ENCODE measurements at places on chromosomes 4 and X.

DNA sequence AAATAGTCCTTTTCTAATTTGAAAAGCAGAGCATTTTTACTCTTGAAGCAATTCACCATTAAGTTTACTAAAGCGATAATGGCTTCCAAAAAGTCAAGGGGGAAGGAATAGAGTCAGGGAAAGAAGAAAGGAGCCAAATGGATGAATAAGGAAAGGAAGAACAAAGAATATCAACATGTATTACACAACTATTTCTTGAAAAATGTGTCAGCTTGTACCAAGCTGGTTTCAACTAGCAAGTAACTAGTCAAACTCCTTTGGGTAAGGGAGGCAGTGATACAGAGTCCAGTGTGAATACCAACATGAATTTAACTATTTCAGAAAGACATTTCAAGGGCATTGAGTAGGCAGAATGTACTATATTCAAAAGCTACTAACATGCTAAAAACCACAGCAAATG, 112.1 kb downstream of the ARHGAP6 start:
- DNase-seq = no peak

GRCh38 chr4:173517781-173518424, 12.1 kb downstream of the HAND2 start:
- no peak for DNase-seq

GRCh38 chr4:90950385-90950841, 823.2 kb downstream of the CCSER1 start:
- no peak for DNase-seq

GRCh38 chr4:15402146-15402545, 25.7 kb upstream of the C1QTNF7 start:
- DNase-seq = no peak

DNA sequence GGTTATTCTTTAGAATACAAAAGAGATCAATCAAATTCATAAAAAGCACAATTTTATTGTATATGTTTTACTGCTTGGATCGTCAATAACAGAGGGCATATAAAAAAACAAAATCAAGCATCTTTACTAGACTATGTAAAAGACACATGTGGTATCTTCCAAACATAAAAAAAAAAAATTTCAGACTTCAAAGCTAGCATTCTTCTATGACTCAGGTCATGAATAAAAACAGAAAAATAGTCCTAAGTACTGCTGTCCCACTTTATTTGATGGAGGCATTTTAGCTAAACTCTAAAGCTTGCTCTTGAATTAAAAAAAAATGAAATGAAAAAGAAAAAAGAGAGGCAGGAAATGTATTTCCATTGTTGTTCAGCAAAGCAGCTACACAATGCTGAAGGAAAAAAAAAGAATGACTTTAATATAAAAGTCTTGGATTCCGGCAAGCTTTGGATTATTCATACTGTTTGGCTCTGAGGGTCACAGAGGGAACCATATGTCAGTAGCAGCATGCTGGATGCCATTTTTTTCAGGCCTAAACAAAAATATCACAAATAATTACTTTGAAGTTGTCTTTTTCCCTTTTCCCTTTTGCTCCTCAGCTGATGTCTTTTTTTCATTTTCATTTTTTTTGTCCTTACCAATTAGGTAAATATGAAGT, 249.1 kb upstream of the DIAPH2 start:
- DNase-seq = no peak

DNA sequence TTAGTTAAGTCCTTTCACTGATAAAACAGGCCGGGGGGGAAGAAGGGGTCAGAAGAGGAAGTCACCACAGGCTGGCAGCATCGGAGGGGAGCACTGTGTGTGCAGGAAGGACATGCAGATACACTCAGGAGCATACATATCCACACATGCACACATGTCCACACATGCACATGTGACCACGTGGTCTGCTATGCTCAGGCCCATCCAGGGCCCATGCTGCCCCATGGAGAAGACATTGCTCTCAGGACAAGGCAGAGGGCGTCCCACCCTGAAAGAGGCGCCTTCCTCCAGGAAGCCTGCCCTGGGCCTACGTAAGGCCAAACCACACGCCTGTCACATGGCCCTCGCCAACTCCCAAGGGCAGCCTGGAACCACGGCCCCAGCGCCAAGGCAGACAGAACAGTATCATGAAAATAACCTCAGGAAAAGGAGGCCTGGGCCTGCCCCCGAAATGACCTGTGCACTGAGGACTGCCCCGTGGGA, 15.8 kb downstream of the WDR1 start:
- no peak for DNase-seq

DNA sequence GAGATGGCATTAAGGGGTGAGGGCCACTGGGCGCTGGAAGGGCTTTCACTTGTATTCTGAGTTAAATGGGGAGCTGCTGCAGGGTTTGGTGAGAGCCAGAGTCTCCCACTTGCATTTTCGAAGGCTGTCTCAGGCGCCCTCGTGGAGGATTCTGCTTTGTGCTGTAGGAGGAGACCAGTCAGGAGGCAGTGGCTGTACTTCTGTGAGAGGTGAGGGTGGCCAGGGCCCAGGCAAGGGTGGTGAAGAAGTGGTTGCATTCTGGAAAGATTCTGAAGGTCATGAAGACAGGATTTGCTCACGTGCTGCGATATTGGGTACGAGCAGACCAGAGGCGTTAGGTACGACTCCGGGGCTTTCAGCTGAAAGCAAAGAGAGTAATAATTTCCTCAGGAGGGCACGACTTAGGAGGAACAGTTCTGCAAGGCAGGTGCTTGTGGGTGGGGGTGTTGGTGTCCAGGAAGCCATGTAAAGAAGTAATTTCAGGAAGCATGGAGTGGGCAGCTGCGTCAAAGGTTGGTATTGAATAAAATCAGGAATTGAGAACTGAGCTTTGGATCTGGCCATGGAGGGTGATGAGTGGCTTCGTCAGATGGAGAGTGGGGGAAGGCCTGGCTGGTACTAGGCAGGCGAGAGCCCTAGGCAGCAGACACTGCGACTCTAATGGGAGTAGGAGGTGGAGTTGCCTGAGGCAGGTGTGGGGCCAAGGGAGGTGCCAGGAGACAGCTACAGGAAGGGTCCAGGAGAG, 18.2 kb downstream of the PIGG start:
- DNase-seq = no peak

GRCh38 chr4:41177016-41177415, 37.3 kb downstream of the APBB2 start:
- DNase-seq = no peak

GRCh38 chrX:153780678-153781427, at the start of gene SRPK3:
Gene SRPK3 (plus strand): TSS chrX:153781041. CDS start chrX:153781087, 46 bp downstream.
- no peak for DNase-seq

GRCh38 chr4:92104506-92104905, 199.3 kb upstream of the GRID2 start:
- DNase-seq = no peak

Measured in cerebellar cortex (tissue), 1 donor.